ENCODE measurements at places on chromosomes 11 and 22.
A peak's percentile ranks its signal among the peaks of the same experiment; 100 is the strongest.

DNA sequence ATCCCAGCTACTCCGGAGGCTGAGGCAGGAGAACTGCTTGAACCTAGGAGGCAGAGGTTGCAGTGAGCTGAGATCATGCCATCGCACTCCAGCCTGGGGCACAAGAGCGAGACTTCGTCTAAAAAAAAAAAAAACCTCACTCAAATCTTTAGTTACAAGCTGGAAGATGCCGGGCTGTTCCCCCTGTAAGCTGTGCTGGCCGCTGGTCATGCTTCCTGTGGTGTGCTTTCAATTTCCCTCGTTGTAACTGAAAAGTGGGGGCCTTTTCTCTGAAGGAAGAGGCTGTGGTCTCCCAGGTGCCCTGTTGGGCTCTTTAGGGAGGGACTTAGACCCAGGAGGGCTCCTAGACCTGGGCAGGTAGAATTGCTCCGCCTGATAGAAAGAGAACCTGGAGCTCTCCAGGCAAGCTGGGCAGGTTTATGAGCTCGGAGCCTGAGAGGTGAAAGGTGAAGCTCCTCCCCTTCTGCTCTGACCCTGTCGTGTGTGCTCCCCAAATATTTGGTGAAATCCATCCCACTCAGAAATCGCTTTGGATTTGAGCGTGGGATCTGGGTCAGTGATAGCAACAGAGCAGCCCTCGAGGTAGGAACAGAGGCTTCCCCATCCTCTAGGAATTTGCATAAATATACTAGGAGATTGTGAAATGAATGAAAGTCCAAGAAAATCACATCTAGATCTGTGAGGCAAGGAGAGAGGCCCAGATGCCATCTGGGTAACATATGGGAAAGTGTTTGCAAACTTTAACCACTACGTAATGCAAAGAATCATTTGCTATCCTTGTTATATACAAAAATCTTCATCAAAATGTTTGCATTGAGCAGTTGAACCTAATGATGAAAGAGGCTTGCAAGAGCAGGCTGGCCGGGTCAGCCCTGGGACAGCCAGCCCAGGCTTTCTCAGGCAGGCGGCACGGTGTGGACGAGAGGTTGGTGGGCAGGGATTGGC, 154.3 kb downstream of the FBXO7 start:
- no peak for DNase-seq

DNA sequence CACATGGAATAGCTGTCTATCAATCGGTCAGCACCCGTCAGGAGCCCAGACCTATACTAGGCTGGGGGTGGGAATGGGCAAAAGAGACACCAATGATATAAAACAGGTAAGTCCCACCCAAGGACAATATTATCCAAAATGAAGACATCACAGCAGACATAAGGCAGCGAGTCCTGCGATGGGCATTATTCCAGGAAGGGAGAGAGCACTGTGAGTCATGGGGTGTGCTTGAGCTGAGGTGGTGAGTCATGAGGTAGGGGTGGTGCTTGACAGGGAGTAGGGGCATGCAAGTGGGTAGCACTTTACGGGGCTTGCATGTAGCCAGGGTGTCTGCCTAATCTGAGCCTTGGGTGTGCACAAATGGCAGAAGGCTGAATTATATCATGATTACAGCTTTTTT, 605.0 kb upstream of the CADM1 start:
- DNase-seq: peak; percentile 18

DNA sequence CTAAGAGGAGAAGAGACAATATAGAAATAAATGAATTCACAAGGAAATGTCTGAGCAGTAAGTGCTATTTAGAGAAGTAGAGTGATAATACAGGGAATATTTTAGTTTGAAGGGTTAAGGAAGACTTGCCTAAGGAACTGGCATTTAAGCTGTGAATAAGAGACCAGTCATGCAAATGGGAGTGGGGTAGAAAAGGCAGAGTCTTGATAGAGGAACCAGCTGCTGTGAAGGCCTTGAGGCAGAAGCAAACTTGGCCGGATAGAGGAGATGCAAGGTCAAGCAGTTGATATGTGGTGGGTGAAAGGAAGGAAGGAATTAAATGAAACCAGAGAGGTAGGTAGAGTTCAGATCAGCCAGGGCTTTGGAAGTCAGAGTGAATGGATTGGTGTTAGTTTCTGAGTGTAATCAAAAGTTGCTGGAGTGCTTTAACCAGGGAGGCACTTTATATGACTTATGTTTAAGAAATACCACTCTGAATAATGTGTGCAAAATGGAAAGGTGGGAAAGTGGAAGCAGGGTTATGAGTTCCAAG, 198.4 kb upstream of the SESN3 start:
- DNase-seq: no peak

DNA sequence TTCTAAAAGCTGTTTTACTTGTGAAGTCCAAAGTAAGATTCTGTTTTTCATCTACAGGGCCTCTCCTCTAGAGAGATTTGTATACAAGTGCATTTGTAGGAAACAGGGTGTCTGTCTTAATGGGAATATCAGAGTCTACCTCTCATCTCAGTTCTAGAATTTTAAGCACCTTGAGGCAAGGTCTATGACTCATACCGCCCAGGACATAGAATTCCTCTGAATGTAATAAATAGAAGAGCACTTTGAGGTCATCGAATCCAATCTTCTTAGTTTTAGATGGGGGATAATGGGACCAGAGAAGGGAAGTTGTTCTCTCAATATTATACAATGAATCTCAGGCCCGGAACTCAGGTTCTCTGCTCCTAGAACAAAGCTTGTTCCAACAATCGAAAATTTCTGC, 101.8 kb upstream of the TIMP3 start:
- no peak for DNase-seq

DNA sequence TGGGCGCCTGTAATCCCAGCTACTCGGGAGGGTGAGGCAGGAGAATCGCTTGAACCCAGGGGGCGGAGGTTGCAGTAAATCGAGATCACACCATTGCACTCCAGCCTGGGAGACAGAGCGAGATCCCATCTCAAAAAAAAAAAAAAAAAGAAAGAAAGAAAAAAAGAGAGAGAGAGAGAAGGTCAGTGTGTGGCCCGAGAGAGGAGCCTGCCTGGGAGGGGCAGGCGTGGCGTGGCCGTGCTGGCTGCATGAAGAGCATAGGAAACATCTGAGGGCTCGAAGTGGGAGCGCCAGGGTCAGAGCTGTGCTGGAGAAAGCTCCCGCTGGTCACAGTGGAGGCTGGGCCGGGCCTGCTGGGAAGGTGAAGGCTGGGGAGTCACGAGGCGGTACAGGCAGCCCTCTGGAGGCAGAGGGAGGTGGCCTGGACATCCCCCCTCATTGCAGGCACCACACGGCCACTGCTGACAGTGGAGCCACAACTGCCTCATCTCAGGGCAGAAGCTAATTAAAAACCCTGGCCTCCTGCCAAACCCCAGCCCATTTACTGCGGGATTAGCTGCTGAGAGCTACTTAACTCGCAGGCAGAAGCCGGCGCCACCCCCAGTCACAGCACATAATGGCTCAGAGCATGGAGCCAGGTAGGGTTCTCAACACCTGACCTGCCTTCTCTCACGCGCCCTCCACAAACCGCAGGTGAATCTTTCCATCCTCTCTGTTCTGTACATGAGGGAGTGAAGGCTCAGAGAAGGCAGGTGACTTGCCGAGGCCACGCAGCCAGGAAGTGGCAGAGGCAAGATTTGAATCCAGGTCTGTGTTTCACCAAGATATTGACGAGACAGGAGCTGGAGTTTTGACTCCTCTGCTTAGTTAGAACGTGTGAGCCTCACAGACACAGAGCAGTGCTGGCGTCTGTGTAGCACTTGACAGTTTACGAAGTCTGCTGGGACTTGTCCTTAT, 32.6 kb downstream of the NFAM1 start:
- peak; percentile 57 for DNase-seq

GRCh38 chr11:32392840-32393239, 42.5 kb downstream of the WT1 start:
- DNase-seq: no peak

DNA sequence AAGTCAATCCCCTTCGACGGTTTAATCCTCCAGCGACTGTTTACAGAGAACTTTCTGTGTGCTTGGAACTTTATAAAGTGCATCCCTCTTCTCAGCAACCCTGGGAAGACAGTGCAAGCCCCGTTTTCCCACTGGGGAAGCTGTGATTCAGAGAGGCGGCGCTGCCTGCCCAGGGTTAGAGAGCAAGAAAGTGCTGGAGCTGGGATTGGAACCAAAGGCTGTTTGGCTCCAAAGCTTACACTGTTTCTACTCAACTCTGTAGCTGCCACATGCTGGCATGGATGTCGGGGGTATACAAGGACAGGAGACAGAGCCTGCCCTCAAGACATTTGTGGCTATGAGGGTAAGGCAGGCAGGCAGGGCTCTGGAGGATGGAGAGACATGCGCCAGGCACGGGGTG, 13.0 kb downstream of the FBLN1 start:
- no peak for DNase-seq

GRCh38 chr11:101668236-101668635, 84.4 kb upstream of the TRPC6 start:
- DNase-seq: no peak

- no peak for DNase-seq
Measured at GRCh38 chr11:113593698-113594308, 112.3 kb downstream of the TMPRSS5 start.

GRCh38 chr22:20437613-20438426, at the start of gene SCARF2:
SCARF2 (minus strand) TSS chr22:20437825; CDS start chr22:20437754, 71 bp downstream.
- peak; percentile 70 for DNase-seq

DNA sequence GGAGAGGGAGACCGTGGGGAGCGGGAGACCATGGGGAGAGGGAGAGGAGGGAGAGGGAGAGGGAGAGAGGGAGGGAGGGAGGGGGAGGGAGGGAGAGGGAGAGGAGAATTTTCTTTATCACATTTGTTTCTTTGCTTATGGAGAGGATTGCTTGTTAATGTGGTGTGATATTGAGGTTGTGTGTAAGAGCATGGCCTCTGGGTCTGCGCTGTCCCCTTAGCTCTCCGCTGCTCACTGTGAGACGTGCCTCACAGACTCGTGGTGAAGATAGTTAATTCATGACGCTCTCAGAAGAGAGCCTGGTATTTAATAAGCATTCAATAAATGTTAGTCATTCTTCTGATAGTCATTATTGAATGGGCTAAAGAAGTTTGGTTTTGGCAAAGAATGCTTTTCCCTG, 26.2 kb downstream of the PPFIA1 start:
- DNase-seq: no peak

GRCh38 chr11:81237139-81237538, 1496.5 kb downstream of the FAM181B start:
- no peak for DNase-seq

GRCh38 chr22:48943567-48944432, 883.9 kb downstream of the BRD1 start:
- DNase-seq: peak; percentile 73

GRCh38 chr22:39148026-39148726, 4.3 kb downstream of the CBX7 start:
- no peak for DNase-seq

- no peak for DNase-seq
Measured at GRCh38 chr22:29062286-29062821, 723 bp upstream of the C22orf31 start.

DNA sequence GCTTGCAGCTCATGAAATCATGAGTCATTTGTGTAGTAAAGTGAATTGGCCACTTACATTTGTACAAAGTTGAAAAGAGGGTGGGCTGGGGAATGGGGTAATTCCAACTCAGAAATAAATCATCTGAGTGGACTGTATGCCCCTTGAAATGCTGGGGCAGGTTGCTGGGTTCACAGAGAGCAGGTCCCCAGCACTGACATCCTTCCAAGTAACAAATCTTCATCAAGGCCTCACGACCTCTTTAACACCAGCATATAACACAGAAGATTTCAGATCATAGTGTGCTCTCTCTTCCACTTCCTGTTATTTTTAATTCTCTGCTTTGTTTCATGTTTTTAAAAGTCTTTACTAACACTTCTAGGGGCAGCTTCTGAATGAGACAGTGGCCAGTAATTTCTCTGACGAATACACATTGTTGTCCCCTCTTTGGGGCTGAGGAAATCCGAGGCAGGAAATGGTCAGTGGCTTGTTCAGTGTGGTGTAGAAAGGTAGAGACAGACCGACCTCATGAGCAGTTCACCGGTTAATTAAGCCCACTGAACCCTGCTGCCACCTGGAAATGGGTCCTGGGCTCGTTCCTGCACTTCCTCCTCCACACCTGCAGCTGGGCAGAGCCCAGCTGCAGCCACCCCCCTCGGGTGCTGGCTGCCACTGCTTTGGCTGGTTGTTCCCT, 127.7 kb downstream of the MAML2 start:
- DNase-seq: no peak

Measured in H9 (cell line).